ENCODE measurements at places on chromosomes 11 and 22.
A peak's percentile ranks its signal among the peaks of the same experiment; 100 is the strongest.

DNA sequence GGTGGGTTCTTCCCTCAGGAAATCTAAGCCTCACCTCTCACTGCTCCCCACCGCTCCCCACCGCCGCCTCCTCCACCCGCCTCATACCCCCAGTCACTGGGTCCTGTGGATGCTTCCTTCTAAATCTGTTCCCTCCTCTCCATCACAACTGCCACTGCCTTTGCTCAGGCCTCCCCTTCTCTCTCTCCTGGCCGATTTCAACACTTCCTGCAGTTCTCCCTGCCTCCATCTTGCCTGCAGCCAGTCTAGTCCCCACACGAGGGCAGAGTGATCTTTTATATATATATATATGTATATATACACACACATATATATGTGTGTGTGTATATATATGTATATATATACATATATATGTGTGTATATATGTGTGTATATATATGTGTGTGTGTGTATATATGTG, 27.8 kb downstream of the CREB3L1 start:
- DNase-seq = no peak

DNA sequence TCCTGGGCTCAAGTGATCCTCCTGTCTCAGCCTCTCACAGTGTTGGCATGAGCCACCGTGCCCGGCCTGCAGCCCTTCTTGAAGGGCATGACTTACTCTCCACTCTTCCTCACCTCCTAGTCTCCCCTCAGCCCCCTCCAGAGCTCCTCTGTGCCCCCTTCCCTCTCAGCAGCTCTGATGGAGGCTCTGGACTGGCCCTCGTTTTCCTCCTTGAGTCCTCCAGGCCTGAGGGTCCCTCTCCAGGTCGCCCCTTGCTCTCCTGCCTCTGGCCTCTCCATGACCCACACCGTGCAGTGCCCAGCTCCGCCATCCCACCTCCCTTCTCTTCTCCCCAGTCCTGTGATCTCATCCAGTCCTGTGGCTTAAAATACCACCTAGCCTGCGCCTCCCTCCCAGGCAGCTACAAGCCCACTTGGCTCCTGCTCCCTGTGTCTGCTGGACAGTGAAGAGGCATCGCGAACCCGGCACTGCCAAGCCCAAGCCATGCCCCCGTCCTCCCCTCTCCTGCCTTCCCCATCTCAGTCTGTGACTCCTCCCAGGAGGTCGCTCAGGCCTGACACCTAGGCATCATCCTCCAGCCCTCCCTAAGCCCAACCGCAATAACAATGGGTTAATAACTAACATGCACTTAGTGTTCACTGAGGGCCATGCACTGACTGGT, 11.9 kb downstream of the KCNJ4 start:
- no peak for DNase-seq

- DNase-seq = no peak
Measured at GRCh38 chr11:78460471-78460870, 42.9 kb upstream of the GAB2 start.

DNA sequence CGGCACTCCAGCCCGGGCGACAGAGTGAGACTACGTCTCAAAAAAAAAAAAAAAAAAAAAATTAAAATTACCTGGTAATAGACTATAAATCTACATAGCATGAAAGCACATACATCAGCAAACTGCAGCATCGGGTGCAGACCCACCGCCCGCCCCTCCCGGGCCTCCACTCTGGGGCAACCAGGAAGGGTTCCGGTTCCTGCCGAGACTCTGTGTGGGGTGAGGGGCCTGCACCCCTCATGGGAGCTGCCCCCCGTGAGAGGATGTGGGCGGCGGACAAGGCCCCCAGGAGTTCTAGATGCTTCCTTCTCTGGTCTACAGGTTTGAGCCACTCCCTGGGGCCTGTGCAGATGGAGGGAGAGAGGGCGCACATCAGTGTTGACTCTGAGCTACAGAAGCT, 9.1 kb downstream of the DRD4 start:
- DNase-seq = no peak

GRCh38 chr11:34437224-34438125, 1.3 kb upstream of the CAT start:
- DNase-seq = no peak

DNA sequence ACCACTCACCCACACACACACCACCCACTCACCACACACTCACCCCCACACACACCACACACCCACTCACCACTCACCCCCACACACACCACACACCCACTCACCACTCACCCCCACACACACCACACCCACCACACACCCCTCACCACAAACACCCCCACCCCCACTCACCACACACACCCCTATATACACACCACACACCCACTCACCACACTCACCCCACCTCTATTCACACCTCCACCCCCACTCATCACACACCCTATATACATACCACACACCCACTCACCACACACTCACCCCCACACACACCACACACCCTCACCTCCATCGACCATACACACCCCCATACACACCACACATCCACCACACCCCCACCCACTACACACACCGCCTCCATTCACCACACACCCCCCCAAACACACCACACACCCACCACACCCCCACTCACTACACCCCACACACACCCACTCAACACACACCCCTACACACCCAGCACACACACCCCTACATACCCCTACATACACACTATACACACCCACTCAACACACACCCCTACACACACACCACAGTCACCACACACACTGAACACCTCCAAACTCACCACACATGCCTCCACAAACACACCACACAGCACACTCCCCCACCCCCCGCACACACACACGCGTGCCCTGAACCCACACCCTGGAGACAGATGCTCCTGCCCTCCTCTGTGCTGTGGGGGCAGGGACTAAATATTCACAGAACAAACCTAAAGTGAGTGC, 19.0 kb upstream of the TTLL12 start:
- no peak for DNase-seq

GRCh38 chr11:69642913-69643632, 2.1 kb downstream of the CCND1 start:
- peak; percentile 66 for DNase-seq

- DNase-seq = peak; percentile 67
Measured at GRCh38 chr11:2940147-2940920, 11.1 kb upstream of the PHLDA2 start.

GRCh38 chr22:40436505-40437431, 66.4 kb downstream of the SGSM3 start:
- peak; percentile 34 for DNase-seq

GRCh38 chr11:46978005-46978491, 41.5 kb downstream of the CSTPP1 start:
- peak; percentile 56 for DNase-seq

- no peak for DNase-seq
Measured at GRCh38 chr11:126756421-126756820, 244.1 kb downstream of the KIRREL3 start.

DNA sequence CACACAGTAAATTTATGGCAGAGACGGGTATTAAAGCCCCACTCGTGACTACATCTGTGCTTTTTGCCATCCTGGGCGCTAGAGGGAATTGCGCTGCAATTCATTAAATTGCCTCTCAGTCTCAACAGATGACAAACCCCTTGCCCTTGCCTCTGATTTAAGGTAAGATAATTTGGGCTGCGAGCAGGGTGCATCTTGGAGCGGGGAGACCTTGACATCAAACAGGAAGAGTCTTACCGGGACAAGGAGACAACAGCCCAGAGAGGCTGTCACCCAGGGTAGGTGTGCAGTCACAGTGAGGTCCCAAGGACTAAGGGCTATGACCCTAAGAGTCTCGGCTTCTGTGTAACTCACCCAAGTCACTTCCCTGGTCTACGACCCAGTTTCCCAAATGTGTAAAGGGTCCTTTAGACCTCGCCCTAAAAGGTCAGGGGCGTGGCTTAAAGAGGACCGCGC, 449 bp upstream of the TOM1 start:
- DNase-seq = no peak

DNA sequence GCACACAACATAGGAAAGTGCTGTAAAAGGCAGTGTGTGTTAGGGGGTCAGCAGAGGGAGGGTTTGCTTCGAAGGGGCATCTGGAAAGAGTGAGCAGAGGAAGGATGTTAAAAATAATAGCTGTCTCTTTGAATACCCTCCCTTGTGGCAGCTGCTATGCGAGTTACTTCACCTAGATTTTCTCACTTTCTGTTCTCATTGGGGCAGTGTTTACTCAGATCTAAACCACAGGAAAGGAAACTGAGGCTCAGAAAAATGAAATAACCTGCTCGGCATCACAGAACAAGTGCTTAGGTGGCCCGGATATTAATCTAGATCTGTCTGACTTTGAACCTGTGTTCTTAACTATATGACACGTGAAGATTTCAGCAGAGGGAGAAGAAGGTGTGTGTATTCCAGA, 125.3 kb downstream of the C11orf91 start:
- DNase-seq = no peak

- DNase-seq = no peak
Measured at GRCh38 chr22:17552737-17553136, 10.6 kb upstream of the SLC25A18 start.

DNA sequence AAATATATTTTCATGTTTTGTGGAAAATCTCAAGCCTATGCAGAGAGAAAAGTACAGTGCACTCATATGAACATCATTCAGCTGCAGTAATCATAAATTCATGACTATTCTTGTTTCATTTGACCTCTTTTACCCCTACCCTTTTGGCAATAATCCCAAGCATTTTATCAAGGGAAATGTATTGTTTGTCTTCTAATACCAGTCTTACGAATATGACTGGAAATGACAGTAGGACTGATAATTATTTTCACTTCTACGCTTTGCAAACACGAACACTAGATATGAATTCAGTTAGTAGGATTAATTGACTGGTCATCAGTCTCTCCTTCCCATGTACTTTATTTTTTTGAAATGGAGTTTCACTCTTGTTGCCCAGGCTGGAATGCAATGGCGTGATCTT, 90.3 kb downstream of the MTMR3 start:
- no peak for DNase-seq

DNA sequence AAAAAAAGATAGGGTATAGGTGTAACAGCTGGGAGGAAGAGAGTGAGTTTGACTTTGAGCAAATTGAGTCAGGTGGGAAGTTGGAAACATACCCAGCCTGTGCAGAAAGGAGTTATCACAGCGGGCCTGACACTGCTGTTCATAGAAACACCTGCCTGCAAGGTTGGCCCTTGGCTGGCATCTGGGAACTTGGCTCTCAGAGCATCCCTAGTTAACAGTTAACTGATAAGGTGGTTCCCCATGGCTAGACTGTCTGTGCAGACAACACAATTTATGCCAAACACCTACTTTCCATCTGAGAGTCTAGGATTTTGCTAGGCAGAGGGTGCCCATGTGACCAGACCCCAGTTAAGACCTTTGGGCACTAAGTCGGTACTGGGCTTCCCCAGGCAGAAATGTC, 31.4 kb downstream of the ADAMTS8 start:
- DNase-seq = peak; percentile 3

GRCh38 chr11:18641677-18642076, 7.5 kb upstream of the SPTY2D1 start:
- no peak for DNase-seq

DNA sequence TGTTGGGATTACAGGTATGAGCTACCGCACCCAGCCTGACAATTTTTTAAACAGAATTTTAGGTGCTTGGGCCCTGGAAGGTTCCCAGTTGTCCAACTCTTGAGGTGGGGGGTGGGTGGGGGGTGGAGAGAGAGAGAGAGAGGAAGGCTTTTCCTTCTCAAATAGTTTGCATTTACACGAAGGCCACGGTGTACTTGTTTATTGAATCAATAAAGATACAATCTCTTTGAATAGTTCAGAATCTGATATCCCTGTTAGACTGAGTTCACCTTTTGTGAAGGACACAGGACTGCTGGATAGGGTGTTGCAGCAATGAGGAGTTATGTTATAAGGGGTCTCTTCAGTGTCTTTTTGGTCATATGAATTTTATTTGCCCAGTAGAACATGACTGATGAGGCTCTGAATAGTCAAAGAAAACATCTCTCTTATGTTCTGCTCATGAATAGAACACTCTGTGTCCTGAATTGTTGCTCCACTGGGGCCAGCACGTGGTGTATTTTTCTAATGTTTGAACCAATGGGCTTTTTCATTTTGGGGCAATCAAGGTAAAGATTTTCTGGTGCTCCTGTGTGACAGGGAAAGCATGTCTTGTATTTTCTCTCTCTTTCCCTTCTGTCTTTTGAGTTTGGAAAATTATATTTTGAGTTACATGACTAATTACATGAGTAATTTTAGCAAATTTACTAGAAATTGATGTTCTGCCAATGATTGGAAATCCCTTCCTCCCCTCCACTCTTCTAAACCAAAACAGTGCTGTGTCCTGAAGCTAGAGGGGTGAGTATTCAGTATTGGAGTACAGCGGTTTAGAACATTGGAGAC, 61.7 kb downstream of the PTPRJ start:
- DNase-seq = peak; percentile 22

GRCh38 chr11:74678591-74679512, 52.4 kb downstream of the CHRDL2 start:
- no peak for DNase-seq

DNA sequence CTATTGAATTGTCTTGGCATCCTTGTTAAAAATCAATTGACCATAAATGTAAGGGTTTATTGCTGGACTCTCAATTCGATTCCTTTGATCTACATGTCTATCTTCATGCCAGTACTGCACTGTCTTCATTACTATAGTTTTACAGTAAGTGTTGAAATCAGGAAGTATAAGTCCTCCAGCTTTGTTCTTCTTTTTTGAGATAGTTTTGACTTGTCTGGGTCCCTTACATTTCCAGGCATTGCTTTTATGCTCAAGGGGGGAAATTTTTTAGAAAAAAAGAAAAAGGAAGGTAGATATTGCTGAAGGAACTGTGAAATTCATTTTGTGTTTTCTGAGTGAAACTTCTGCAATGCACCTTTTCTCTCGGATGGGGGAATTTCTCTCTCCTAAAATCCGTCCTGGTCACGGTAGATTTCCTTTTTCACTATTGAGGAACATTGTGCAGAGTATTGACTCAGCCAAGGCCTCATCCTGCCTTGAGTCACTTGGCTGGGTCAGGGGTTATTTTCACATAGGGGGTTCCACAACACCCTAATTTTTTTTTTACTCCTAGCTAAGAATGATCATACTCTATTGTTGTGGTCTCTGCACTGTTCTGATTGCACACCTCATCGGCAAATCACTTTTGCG, 2.8 kb upstream of the ACER3 start:
- no peak for DNase-seq

DNA sequence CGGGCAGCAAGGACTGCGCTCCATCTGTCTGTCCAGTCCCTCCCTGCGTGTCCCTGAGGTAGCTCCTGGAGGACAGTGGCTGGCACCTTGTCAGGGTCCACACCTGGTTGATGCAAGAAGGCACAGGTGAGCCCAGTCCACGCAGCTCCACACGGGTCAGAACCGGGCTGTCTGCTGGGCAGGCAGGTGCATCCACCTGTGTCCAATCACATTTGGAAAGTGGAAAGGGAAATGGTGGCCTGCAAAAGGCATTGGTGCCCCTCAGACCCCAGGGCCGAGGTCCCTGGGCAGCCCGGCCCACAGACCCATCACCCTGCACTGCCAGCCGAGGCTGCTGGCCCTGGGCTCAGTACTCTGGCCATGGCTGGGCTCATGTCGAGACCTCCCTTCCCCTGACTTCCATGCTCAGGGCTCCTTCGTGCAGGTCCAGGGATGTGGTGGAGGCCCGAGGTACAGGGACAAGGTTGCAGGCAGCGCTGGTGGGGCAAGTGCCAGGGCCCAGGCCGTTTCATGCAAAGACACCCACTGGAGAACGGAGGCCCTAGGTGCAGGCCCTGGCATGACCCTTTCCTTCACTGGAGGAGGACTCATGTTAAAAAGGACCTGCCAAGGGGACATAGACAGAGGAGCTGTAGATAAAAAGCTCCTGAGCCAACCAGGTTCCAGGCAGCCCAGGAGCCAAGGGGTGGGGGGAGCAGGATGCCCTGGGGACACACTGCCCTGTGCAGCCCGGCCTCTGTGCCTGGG, 38.9 kb upstream of the TH start:
- DNase-seq = no peak

- DNase-seq = no peak
Measured at GRCh38 chr11:120028897-120029258, 109.0 kb downstream of the TRIM29 start.

- DNase-seq = no peak
Measured at GRCh38 chr11:67289651-67290479, 762 bp downstream of the ANKRD13D start.

All from PC-9 (cell line).